Bronchial epithelial cell (primary cell): ENCODE measurements at places on chromosomes 16 and 17. TPM values are rescaled to one million over a fixed set of nuclear protein-coding genes. Genes with fewer than 3 reads are reported as not detected.

XYLT1 gene
- under 0.01 and 1.2 TPM in 2 replicates for total RNA-seq

TBX21 gene
- not detected in 2 replicates for total RNA-seq

CHP2 gene
- total RNA-seq = 0.26 and 0.38 TPM in 2 replicates

PPP1R27 gene
- 0.13 TPM in 1 of 2 replicates, not detected in the other for total RNA-seq

HOXB8 gene
- not detected in 2 replicates for total RNA-seq

TEKT5 gene
- total RNA-seq = 0.26 and 0.53 TPM in 2 replicates

CD300A gene
- not detected in 2 replicates for total RNA-seq

HIGD1B gene
- not detected in 2 replicates for total RNA-seq

VMO1 gene
- 0.77 TPM in 1 of 2 replicates, not detected in the other for total RNA-seq

TMUB2 gene
- total RNA-seq = 20.3 and 25.6 TPM in 2 replicates

TOM1L1 gene
- total RNA-seq = 60.3 and 83.7 TPM in 2 replicates

TUBB3 gene
- 23.7 and 24.5 TPM in 2 replicates for total RNA-seq

TBX2 gene
- total RNA-seq = 0.26 TPM in 1 of 2 replicates, not detected in the other

SLC12A3 gene
- not detected in 2 replicates for total RNA-seq

PRSS36 gene
- 0.26 and 1.3 TPM in 2 replicates for total RNA-seq

TNP2 gene
- total RNA-seq = not detected in 2 replicates

SULT1A2 gene
- total RNA-seq = 0.51 TPM in 1 of 2 replicates, not detected in the other

ADAD2 gene
- not detected in 2 replicates for total RNA-seq

NLRC5 gene
- 2.1 and 2.2 TPM in 2 replicates for total RNA-seq

FA2H gene
- 1.6 and 3.2 TPM in 2 replicates for total RNA-seq

FDXR gene
- total RNA-seq = 30.8 and 49.5 TPM in 2 replicates

CCL8 gene
- total RNA-seq = not detected in 2 replicates

NUPR1 gene
- total RNA-seq = 65.3 and 163 TPM in 2 replicates

CDRT4 gene
- total RNA-seq = 1.1 and 1.3 TPM in 2 replicates

INO80E gene
- total RNA-seq = 15.1 and 22.6 TPM in 2 replicates

PPY gene
- total RNA-seq = not detected in 2 replicates

C17orf107 gene
- 5.5 and 8.3 TPM in 2 replicates for total RNA-seq

RPS2 gene
- 5,082 and 6,563 TPM in 2 replicates for total RNA-seq

TERB1 gene
- 0.26 TPM in 2 replicates for total RNA-seq

OGFOD1 gene
- 30.0 and 63.5 TPM in 2 replicates for total RNA-seq

ULK2 gene
- total RNA-seq = 14.7 and 24.5 TPM in 2 replicates

CTDNEP1 gene
- total RNA-seq = 17.6 and 25.3 TPM in 2 replicates

C1QTNF1 gene
- 0.13 and 0.79 TPM in 2 replicates for total RNA-seq

NT5M gene
- total RNA-seq = 0.79 and 1.0 TPM in 2 replicates

AXIN2 gene
- total RNA-seq = under 0.01 TPM in 1 of 2 replicates, not detected in the other

ZNF594 gene
- total RNA-seq = 2.9 and 3.2 TPM in 2 replicates

GP2 gene
- total RNA-seq = not detected in 2 replicates

FAAP100 gene
- total RNA-seq = 10.5 and 12.8 TPM in 2 replicates
